Naive B cell (primary cell): ENCODE measurements at places on chromosomes 5 and 9. TPM values are rescaled to one million over a fixed set of nuclear protein-coding genes. Genes with fewer than 3 reads are reported as not detected.

DNA sequence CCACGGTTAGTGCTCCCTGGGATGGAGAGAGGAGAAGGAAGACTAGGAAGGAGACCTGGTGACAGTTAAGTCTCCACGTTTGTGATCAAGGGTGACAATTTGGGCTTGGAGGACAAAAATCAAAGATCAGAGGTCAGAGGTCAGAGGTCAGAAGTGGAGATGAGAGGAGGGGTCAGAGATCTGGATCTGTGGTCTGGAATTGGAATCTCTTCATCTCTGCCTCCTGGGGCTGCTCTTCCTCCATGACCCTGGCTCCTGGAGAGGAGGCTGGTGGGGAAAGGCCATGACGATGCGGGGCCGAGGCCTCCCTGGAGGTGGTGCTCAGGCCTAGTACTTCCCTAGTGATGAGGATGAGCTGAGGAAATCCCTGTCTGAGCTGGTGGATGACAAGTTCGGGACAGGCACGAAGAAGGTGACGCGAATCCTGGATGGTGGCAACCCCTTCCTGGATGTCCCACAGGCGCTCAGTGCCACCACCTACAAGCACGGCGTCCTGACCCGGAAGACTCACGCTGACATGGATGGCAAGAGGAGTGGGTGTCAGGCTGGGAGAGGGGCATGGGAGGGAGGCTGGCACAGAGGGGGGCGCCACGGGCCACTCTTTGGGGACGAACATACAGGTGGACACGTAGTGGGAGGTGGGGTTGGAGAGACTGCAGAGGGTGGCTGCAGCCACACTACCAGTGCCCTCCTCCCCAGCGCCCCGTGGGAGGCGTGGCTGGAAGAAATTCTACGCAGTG, 41.0 kb downstream of the PSD2 start:
- peaks cover 50% of the 10 kb centered on the region for H3K27me3 ChIP-seq
- DNase-seq = no peak
- no peak overlapping the region for H3K27ac ChIP-seq
- no peaks in the 10 kb centered on the region for H3K4me1 ChIP-seq
- H3K36me3 ChIP-seq = peaks cover 9% of the 10 kb centered on the region

The CCDC192 gene
- not detected for polyA plus RNA-seq

The EMB gene
- 106 TPM for polyA plus RNA-seq

GRCh38 chr5:175460552-175460951, 16.6 kb upstream of the DRD1 start:
- DNase-seq = no peak
- peaks cover 10% of the 10 kb centered on the region for H3K27me3 ChIP-seq
- H3K27ac ChIP-seq = no peak overlapping the region
- H3K4me3 ChIP-seq = no peak overlapping the region

- no peak overlapping the region for H3K4me3 ChIP-seq
- H3K27ac ChIP-seq = no peak overlapping the region
- DNase-seq = no peak
These were observed 91.5 kb upstream of the CDKN2B start for GRCh38 chr9:22100626-22101025.

DNA sequence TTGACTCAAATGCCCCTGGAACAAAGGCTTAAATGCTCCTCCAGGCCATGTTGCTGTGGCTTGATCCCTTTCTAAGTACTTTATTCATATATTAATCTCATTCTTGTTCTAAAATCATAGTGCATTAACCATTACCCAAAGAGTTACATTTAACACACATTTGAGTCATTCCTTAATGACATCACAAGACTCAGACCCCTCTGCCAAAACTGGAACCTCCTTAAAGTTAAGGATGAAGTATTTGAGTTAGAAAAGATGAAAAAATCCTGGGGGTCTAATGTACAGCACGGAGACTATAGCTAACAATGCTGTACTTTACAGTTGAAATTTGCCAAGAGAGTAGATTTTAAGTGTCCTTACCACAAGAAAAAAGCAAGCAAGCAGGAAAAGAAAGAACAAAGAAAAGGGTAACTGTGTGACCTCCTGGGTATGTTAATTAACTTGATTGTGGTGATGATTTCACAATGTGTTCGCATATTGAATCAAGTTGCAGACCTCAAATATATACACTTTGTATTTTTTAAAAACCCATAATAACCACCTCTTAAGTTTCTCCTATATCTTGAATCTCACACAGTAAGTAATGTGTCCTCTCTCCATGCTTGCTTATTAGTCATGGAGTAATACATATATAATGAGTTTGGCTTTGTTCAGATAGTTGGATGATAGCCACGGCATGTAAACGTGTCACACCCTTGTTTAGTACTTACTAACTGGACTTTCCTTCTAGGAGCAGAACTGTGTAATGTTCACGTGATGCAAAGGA, 376.9 kb downstream of the SEMA5A start:
- DNase-seq = no peak
- H3K27ac ChIP-seq = no peak overlapping the region
- no peaks in the 10 kb centered on the region for H3K27me3 ChIP-seq
- H3K4me1 ChIP-seq = no peaks in the 10 kb centered on the region
- H3K4me3 ChIP-seq = no peak overlapping the region

The FREM1 gene
- not detected for polyA plus RNA-seq

DNA sequence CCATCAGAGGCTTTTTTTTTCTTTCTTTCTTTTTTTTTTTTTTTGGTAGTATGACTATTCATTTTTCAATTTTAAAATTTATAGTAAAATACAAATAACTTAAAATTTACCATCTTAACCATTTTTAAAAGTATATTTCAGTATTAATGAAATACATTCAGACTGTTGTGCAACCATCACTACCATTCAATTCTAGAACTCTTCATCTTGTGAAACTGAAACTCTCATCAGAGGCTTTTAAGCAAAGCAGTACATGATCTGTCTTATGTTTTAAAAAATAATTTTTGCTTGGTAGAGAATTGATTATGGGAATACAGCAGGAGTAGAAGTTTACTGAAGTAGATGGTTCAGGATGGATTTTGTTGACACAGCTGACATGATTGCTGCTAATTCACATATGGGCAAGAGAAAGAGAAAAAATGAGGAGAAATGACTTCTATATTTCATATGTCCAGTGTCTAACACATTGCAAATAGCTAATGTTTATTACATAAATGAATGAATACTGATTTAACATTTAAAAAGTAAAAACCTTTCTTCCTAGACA, 13.4 kb downstream of the ELOVL7 start:
- H3K27ac ChIP-seq = no peak overlapping the region
- H3K4me3 ChIP-seq = no peak overlapping the region
- no peaks in the 10 kb centered on the region for H3K36me3 ChIP-seq
- H3K27me3 ChIP-seq = no peaks in the 10 kb centered on the region
- DNase-seq = no peak

- no peaks in the 10 kb centered on the region for H3K36me3 ChIP-seq
- H3K27me3 ChIP-seq = no peaks in the 10 kb centered on the region
- H3K4me1 ChIP-seq = no peaks in the 10 kb centered on the region
- no peak overlapping the region for H3K4me3 ChIP-seq
These were observed 300.8 kb downstream of the SEMA5A start for GRCh38 chr5:9245071-9245470.

The CDX1 gene
- not detected for polyA plus RNA-seq

The RORB gene
- not detected for polyA plus RNA-seq

- DNase-seq = no peak
- peak overlapping the region; percentile 25 for H3K27ac ChIP-seq
- peaks cover 19% of the 10 kb centered on the region for H3K4me1 ChIP-seq
- H3K36me3 ChIP-seq = no peaks in the 10 kb centered on the region
- no peak overlapping the region for H3K4me3 ChIP-seq
- H3K27me3 ChIP-seq = peaks cover 20% of the 10 kb centered on the region
These were observed 9.0 kb downstream of the FCN2 start for GRCh38 chr9:134889386-134890154.

DNA sequence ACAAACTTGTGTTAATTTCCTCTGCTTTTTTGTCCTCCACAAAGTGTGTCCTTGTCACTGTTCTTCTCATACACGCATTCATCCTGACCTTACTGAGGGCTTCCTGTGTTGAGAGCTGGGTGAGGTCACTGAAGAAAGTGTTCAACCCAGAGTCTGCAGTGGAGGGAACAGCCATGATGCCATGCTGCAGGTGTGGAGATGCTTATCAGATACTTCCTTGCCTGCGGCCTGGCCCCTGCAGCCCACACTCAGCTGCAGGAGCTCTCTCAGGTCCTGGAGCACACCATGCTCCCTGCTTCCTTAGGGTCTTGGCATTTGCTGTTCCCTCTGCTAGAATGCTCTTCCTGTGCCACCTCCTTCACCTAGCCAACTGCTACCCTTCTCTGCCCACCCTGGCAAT, 108.1 kb upstream of the SPRY4 start:
- peak overlapping the region; percentile 65 for H3K27ac ChIP-seq
- H3K4me1 ChIP-seq = peaks cover 32% of the 10 kb centered on the region
- no peak for DNase-seq

GRCh38 chr9:92807757-92808725, 43.4 kb upstream of the BICD2 start:
- peak; percentile 24 for DNase-seq
- H3K27me3 ChIP-seq = peaks cover 39% of the 10 kb centered on the region
- H3K4me1 ChIP-seq = peaks cover 11% of the 10 kb centered on the region
- peak overlapping the region; percentile 88 for H3K4me3 ChIP-seq

The SOHLH1 gene
- not detected for polyA plus RNA-seq

The PFN3 gene
- polyA plus RNA-seq = not detected

DNA sequence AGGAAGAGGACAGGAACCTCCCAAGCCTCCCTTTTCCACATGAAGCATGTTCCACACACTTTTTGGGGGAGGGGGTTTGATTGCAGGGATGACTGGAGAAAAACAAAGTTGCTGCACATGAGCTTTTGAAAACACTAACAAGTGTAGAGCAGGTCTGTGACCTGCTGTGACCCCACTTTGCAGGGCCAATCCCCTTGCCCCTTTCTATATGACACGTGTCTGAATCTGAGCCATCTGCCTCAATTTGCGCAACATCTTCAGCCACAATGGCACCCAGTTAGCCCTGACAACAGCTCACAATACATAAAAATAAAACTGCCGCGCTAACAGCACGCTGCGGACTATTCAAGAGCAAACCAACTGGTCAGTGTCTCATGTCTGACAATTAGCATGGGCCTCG, 227.8 kb upstream of the TBCA start:
- peaks cover 24% of the 10 kb centered on the region for H3K36me3 ChIP-seq
- H3K27ac ChIP-seq = no peak overlapping the region
- no peaks in the 10 kb centered on the region for H3K27me3 ChIP-seq
- no peak for DNase-seq

GRCh38 chr5:3518051-3518450, 77.6 kb upstream of the IRX1 start:
- H3K27ac ChIP-seq = no peak overlapping the region
- H3K4me1 ChIP-seq = no peaks in the 10 kb centered on the region
- H3K36me3 ChIP-seq = no peaks in the 10 kb centered on the region
- H3K27me3 ChIP-seq = no peaks in the 10 kb centered on the region
- H3K4me3 ChIP-seq = no peak overlapping the region
- no peak for DNase-seq

- peaks cover 29% of the 10 kb centered on the region for H3K4me1 ChIP-seq
- DNase-seq = peak; percentile 78
- no peaks in the 10 kb centered on the region for H3K27me3 ChIP-seq
- no peaks in the 10 kb centered on the region for H3K36me3 ChIP-seq
These were observed 13.3 kb upstream of the BTNL3 start for GRCh38 chr5:180975338-180975737.

DNA sequence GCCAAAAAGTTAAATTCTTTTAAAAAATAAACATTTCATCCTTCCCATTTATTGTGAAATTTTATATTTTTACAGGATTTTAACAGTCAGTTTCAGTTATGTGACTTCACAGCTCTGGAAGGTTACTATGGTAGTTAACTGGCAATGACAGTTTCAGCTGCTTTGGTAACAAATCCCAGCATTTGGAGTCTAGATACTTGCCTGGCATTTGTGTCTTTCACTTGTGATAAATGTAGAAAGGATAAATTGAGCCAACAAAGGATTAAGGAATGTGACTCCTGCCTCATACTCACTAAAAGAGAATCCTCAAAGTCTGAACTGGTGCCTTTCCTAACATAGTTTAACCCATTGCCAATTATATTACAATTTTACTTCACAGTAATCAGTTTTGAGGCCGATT, 315.5 kb downstream of the FER start:
- H3K27me3 ChIP-seq = no peaks in the 10 kb centered on the region
- no peak for DNase-seq
- H3K36me3 ChIP-seq = no peaks in the 10 kb centered on the region
- no peak overlapping the region for H3K27ac ChIP-seq
- no peaks in the 10 kb centered on the region for H3K4me1 ChIP-seq
- no peak overlapping the region for H3K4me3 ChIP-seq

DNA sequence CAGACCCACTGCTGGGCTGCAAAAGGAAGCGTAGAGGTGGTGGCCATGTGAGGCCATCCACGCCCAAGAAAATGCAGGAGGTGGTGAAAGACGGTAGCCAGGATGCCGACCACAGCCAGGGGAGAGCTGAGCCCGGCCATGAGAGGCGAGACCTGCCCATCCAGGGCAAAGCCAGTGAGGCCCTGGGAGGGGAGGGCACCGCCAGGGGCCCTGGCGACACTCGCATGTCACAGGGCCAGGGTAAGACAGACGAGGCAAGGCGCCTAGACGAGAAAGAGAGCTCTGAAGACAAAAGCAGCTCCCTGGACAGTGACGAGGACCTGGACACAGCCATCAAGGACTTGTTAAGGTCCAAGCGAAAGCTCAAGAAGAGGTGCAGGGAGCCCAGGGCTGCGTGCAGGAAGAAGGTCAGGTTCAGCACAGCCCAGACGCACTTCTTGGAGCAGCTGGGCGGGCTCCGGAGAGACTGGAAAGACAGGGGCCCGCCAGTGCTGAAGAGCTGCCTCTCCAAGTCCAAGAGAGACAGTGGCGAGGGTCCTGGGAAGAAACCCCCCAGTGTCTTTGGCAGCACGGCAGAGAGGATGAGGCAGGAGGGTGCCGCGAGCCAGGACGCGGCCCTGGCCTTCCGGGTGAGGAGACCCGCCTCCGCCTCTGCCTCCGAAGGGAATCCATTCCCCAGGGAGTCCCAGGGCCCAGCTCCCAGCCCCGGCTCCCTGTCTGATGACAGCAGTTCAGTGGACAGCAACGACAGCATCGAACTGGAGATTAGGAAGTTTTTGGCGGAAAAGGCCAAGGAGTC, 6.9 kb downstream of the PPP1R26 start:
- H3K4me3 ChIP-seq = no peak overlapping the region
- H3K36me3 ChIP-seq = peaks cover 5% of the 10 kb centered on the region
- no peak for DNase-seq
- H3K4me1 ChIP-seq = no peaks in the 10 kb centered on the region
- peaks cover 20% of the 10 kb centered on the region for H3K27me3 ChIP-seq
